PC-3 (cell line): ENCODE measurements at places on chromosomes 12 and 14. TPM values are rescaled to one million over a fixed set of nuclear protein-coding genes. Genes with fewer than 3 reads are reported as not detected.

Gene NRXN3
- 1.1 and 1.7 TPM in 2 replicates for total RNA-seq

Gene PPP1R12A
- total RNA-seq: 43.2 and 67.5 TPM in 2 replicates

Gene ETFBKMT
- 0.52 and 0.58 TPM in 2 replicates for total RNA-seq

Gene TMEM132C
- not detected in 2 replicates for total RNA-seq

Gene DPF3
- total RNA-seq: 16.6 and 30.5 TPM in 2 replicates

Gene DDX54
- 158 and 309 TPM in 2 replicates for total RNA-seq

Gene TEAD4
- 22.3 and 27.7 TPM in 2 replicates for total RNA-seq

Gene KLHDC1
- total RNA-seq: 0.07 and 0.58 TPM in 2 replicates

Gene TAS2R20
- 0.11 and 0.46 TPM in 2 replicates for total RNA-seq

Gene SERPINA9
- not detected in 2 replicates for total RNA-seq

Gene TAS2R9
- total RNA-seq: not detected in 2 replicates

Gene C14orf180
- total RNA-seq: not detected in 2 replicates
